NCI-H345 (cell line): ENCODE measurements at places on chromosomes 1 and 21.

GRCh38 chr1:30445449-30445848 is 277.9 kb downstream of the MATN1 start:
- no peak for DNase-seq

- DNase-seq = peak; percentile 85
These were observed 600.5 kb downstream of the USP25 start for GRCh38 chr21:16330082-16330907.

DNA sequence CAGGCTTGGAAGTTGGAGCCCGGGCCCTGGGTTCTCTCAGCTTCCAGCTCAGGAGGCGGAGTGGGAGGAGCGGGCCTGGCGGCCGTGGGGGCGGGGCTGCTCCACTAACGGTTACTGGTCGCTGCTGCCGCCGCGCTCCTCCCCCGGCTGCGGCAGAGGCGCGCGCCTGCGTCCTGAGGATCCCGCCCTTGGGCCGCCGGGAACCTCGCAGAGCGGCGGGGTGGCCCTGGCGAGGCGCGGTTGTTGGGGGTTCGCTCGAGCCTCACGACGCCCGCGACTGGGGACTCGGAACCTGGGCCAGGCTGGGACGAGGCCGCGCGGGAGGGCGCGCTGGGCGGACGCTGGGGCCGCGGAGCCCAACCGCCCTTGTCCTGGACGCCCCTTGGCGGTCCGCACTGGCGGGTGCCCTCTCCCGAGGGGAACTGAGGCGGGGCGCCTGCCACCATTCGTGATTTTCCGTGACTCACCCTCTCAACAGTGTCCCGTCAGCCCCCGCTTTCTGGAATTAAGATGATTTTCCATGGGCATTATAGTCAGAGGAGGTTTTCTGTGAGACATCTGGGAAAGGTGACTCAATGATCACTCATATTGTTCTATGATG is 34.1 kb downstream of the OR2G3 start:
- DNase-seq = no peak

DNA sequence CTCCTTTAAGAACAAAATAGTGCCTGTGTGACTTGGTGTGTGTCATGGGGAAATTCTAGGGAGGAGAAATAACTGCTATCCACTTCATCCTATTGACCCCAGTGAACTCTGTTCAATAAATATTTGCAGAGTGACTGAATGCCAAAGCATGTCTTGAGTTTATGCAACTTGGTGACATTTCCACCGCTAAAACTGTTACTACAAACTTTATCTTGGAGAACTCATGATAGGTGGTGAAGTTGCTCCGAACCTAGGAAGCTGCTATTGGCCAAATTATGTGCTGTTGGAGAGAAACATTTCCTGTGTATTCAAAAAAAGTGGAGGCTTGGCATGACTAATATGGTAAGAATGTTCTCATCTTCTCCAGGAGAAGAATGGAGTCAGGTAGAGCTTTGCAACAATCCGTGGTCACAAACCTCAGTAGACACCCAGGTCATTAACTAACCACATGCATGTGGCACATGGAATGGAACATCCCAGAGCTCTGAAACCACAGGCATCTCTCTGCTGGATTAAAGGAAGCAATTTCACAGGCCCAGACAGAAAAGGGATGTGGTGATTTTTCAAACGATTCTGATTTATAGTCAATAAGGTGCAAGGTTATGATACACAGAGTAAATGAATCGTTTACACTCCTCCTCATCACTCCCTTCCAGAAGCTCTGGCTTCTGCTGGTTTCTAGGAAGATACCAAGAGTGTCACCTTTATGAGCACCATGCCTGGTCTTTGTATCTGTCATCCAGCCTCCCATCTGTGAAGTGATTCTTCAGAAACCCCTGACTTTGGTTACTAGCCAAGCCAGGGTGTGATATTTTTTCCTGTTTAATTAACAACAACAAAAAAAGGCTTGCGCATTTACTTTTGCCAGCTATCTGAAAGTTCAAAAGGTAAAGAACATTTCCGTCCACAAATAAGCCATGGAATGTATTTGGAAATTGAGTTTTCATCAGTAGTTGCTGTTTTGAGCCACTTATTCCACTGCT is 361.1 kb downstream of the TGFB2 start:
- DNase-seq = no peak

DNA sequence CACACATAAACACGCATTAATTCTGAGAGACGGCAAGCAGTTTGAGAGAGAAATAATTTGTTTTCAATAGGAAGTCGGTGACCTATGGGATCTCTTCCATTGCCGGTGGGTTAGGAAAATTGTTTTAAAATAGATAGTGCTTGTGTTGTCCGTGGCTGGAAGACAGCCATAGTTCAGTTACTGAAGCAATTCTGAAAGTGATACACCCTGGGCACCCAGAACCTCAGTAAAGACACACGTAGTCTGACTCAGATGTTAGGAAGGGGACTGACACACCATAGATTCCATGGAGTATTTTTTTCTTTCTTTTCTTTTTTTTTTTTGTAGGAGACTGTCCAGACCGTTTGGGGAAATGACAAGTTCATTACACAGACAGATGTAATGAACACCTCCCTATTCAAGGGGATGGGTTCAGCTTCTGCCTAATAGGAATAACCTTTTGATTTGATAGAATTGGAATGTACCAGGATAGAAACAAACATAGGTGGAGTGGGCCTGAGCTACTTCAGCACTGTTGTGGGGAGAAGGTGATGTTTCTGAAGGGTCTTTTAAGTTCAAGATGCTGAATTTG is 1.6 kb downstream of the C1orf21 start:
- no peak for DNase-seq

DNA sequence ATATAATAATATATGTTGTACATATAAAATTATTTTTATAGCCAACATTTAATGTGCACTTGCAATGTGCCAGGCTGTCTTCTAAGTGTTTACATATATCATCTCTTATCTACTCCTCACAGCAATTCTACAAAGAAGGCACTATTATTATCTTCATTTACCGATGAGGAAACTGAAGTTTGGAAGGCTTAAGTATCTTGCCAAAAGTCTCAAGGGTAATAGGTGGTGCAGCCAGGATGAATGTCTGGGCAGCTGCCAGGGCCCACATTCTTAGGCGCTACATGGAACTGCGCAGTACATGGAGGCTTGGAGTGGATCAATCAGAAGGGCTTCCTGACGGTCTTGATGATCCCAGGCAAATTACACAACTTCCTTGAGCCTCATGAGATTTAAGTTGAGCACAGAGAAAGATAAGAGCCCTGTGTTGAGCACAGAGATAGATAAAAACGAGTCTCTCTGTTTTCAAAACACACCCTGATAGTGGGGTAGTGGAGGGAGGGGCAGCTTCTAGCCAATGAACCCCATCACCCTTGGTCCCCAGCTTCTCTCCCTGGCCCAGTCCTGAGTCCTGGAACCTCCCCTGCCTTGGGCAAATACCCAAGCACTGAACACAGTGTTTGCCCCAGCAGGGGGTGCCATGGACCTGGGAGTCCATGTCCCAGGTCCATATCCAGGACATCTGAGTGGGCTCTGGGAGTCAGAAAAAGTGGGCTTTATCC is 9.2 kb downstream of the POU3F1 start:
- no peak for DNase-seq

- no peak for DNase-seq
These were observed 9.9 kb downstream of the AMPD2 start for GRCh38 chr1:109629372-109630030.

DNA sequence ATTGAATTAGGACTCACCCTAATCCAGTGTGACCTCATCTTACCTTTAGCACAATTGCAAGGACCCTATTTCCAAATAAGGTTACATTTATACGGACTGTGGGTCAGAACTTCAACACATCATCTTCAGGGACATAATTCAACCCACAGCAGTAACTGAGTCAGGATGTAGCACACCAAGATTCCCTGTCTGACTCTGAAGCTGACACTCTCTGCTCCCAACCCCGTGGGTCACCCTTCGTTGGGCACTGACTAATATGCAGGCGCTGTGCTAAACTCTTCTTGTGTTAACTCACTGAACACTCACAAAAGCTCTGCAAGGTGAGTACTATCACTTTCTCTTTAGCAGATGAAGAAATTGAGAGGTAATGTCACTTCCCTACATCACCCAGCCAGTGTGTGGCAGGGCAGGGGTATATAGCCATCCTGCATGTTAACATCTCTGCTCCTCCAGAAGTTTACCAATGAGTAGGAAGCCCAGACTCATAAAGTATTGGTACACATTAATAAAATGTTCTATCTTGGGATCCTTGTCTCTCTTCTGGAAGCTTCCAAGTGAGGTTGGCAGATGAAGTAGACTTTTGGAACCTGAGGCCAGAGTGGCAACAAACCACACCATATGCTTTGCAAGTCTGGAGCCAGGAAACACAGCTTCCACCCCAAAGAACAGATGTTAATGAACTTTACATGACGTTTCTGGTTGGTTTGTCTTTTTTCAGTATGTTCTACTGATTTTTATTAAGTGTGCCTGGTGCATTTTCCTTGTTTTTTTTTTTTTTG is 139.2 kb upstream of the KLHDC7A start:
- DNase-seq = no peak

DNA sequence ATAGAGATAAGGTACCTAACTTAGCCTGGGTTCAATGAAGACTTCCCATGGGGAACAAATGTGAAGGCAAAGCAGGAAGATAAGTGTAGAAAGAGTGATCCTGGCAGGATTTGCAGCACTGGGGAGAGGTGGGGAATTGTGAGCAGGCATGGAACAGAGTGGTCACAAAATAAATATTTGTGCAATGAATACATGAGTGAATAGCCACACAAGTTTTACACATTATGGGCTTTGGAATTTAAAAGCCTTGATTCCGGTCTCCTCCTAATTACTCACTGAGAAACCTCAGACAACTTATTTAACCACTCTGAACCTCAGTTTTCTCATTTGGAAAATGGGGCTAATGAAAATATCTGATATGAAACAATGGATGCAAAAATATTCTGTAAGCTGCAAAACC is 148.3 kb downstream of the ELAVL4 start:
- DNase-seq = no peak

DNA sequence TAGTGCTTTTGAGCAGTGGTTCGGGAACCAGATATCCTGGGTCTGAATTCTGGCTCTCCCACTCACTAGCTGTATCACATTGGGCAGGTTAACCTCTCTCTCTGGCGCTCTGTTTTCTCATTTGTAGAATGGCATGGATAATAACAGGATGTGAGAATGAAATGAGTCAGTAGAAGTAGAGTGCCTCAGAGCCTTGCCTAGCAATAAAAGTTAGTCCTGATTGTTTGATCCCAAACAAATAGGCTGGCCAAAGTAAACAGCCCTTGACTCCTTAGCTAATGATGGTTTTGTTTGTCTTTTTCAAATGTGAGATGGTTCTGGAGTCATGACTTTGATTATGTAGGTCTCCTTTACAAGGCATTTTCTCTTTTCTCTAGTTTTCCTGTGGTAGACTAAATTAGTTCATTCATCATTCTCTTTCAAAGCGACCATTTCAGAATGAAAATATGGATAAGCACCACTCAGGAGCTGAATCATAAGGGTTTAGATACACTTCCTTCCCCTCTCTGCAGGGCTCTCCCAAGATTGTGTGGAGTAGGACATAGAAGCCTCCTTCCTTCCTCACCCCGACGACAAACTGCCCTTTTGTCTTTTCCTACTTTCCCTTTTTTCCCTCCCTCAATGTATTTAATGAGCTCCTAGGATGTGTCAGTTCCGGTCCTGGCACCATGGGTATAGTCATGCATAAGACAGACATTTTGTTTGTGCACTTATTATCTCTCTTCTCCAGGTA is 23.1 kb downstream of the KIAA0040 start:
- DNase-seq = peak; percentile 19

DNA sequence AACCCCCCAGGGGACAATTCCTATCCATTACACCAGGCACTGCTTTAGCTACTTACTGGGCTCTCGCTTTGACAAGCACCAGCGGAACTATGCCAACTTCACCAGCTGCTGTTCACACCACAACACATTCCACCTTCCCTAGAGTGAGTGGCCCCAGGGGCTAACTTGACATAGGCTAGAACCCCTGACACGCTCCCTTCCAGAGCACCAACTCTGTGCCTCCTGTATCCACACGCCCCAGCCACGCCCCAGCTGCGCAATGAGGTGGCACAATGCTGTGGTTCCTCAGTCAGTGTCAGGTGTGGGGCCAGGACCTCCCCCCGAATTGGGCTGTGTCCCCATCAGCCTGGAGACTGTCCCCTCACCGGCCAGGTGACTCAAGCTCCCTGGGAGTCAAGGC is 11.7 kb upstream of the FGR start:
- no peak for DNase-seq

- DNase-seq = no peak
These were observed 28.4 kb downstream of the FCRL5 start for GRCh38 chr1:157523774-157524493.

GRCh38 chr1:29858646-29859045 is 622.3 kb downstream of the PTPRU start:
- DNase-seq = no peak

DNA sequence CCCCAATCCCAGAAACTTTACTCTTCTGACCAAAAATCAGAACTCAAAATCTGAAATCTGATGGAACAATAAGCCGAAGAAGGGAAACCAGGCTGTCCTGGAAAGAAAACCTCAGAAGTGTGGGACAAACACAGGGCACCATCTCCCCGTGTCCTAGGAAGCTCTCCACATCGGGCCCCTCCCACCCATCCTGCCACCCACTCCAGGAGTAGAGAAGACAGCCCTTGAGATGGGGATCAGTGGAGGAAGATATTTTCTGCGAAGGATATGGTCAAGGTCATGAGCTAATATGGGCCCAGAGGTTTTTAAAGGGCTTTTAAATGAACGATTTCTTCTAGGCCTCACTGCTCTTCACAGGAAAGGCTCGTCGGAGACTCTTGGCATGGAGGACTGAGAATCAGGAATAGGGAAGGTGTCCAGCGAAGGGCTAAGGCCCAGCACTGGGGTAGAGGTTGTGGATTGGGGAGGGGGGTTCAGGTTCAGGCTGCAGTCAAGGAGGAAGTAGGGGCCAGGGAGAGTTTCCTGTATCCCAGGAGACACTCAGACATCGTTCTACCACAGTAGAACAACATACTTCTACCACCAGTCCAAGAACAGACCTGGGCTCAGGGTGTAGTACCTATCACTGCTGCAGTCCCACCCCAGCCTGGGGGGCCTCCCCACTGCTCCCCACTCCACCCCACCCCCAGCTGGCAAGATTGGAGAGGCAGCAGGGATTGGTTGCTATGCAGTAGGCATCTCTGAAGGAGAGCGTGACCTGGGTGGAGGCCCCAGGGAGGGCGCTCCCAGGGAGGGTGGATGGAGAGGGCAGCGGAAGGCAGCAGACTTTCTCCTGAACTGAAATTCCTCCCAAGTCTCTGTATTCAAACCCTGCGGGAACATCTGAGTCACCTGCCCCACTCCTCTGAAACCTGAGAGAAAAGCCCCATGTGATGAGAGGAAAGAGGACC is 1.2 kb upstream of the S100A5 start:
- DNase-seq = no peak

- no peak for DNase-seq
These were observed 35.8 kb upstream of the SOD1 start for GRCh38 chr21:31623664-31624063.

- DNase-seq = no peak
These were observed 16.9 kb upstream of the EFCAB14 start for GRCh38 chr1:46735708-46736324.
